GM23338 (cell line): ENCODE measurements at places on chromosomes 2 and 18.

DNA sequence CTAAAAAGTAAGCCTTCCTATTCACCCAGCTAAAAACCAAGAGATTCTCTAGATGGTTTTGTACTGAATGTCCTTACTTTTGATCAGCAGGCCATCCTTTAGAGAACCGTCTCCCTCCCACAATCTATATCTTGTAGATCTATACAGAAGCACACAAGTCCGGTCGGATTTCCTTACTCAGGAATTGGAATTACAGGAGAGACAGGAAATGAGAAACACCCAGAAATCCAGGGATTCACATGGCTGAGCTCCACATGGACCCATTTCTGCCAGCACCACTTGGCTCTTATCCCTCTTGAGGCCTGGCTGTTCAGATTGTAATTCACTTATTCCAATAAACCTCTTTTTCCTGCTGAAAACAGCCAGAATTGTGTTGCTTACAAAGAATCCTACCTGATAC lies 4.5 kb downstream of the OLA1 start:
- DNase-seq, result no peak

GRCh38 chr2:149472413-149472812 lies 115.2 kb downstream of the MMADHC start:
- no peak for DNase-seq

- DNase-seq, result peak; percentile 55
Observed at GRCh38 chr2:162768656-162769055, 69.9 kb downstream of the KCNH7 start.

GRCh38 chr2:169046440-169047151 lies 15.5 kb upstream of the ABCB11 start:
- no peak for DNase-seq

- no peak for DNase-seq
Observed at GRCh38 chr2:239294571-239295054, 106.2 kb downstream of the HDAC4 start.

DNA sequence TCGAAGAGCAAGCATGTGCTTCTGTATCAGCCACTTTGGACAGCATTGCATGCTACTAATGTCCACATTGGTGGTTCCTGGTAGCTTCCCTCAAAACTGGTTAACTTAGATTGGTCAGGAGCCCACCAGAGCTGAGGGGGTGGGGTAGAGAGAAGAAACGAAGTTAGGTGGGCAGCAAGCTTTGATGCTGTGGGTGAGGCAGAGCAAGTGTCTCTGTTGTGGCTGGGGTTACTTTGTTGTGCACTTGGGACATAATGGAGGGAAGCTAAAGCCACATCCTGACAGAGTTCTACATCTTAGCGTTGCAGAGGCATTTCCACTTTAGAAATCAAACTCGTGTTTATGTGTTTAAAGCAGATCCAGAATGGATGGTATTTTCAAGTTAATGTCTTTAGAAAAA lies 82.7 kb downstream of the FAM168B start:
- DNase-seq, result no peak

DNA sequence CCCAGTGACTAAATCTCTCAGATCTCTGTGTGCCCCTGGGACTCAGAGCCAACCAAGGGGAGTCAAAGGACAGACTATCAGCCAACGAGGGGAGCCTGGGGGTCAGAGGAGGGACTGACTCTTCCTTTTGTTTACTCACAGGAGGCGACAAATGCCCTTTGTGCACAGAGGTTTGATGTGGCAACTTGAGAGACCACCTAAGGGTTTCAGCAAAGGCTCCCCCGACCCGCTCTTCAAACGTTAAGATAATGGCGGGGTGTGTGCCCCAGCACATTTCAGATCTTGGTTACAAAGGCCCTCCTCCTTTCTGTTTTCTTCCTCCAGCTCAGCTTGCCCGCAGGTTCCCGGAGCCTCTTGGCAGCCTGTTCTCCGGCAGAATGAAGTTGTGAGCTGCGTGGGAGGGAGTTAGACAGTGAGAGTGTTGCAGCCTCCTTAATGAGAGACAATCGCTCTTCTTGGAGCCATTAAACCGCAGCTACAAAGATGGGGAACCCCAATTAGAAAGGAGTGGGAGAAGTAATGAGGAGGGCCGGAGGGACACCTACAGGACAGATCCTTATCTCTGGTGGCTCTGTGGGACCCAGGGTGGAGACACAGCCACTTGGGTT lies 76.2 kb downstream of the KIAA2012 start:
- DNase-seq, result peak; percentile 58

DNA sequence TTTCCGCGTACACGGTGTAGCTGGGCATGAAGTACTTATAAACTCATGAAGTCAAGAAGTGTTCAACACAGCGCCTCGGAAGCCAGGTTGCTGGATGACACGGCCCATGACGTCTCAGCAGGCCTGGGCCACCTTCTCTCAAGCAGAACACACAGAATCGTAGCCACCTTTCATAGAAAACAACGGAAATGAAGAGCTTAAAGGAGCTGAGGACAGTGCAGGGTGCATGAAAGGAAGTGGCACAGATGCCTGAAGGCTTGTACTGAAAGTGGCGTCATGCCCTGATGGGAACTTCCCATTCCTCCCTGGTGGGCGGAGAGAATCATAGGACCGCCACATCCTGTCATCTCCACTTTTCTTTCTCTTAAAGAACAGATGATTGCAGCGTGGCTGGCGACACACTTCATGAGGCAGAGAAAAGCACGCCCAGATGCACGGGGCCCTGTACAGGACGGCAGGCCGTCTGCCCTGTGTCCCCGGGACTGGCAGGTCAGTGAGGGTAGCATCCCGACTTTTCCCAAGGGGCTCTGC lies 31.1 kb downstream of the HDAC4 start:
- DNase-seq, result no peak

DNA sequence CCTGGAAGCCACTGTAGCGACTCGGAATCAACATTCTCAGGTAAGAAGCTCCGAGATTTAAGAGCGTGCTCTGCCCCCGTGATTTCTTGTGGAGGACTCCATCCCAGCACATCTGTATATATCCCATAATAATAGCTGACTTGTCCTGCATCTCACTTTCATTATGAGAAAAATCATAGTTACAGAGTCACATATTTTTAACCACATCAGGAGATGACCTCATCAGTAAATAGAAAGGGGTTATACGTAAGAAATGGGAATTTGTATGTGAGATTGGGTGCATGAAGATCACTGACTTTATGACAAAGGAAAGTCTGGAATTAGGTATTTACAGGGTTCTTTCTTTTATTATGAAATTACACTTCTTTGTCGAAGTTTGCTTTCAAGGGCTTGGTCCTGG lies 16.4 kb upstream of the TMEM18 start:
- DNase-seq, result no peak

DNA sequence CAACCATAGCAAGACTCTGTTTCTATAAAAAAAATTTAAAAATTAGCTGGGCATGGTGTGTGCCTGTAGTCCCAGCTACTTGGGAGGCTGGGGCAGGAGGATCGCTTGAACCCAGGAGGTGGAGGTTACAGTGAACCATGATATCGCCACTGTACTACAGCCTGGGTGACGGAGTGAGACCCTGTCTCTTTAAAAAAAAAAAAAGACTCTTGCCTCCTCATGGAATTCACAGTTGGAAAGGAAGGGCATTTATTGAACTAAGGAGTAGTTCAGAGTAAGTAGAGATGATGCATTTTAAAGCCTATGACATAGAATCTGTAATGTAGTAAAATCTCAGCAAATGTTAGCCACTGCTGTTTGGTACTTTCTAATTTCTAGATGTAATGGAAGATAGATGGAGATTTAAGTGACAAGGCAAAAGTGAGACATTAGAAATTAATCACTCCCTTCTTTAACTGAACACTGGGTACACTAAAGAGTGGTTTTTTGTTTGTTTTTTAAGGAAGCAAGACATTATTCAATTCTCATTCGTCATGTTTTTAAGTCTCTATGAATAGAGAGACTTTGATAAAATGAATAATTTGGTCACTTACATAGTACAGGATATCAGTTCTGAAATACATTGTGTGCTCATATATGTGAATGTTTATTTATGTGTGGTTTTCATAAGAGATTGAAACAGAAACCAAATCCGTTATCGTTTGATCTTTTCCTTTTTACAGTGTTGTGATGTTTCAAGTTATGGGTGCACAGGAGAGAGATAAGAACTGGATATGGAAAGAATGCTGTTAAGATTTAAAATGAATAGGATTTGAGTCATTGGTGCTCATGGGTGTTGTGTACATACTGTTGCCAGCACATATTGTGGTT lies 186.1 kb upstream of the STON1 start:
- DNase-seq, result no peak

DNA sequence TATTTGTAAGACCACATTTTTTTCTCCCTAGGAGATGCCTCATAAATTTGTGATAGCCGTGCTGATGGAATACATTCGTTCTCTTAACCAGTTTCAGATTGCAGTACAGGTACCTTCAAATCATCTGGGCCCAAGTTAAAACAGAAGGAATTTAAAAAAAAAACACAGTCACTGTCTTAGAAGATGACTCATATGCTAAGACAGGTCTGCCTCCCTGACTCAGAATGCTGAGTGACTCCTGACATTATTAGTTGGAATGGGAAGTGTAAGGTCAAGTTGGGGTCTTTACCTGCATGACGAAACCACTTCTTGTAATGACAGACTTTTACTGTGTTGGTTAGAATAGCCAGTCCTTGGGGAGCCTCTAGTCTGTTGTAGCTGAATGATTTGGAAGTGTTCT lies 26.3 kb downstream of the RMC1 start:
- no peak for DNase-seq

DNA sequence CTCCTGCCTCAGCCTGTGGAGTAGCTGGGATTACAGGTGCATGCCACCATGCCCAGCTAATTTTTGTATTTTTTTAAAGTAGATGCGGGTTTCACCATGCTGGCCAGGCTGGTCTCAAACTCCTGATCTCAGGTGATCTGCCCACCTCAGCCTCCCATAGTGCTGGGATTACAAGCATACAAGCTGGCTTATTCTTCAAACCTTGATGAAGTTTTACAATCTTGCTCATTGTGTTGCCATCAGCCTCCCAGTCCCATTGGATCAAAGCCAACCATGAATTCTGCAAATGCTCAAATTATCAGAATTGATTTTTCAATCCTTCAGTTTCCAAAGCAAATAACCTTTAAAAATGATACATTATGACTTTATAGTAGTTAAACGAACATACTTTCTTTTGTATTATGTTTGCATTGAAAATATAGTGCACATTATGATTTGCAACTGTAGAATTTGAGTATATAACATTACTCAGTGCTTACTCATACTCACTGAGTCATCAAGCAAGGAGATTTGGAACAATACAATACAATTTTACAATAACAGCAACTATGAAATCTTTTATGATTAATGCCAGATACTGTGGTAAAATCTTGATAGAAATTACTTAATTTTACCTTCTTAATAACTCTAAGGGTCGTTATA lies 1491.9 kb upstream of the CELF4 start:
- no peak for DNase-seq

- peak; percentile 56 for DNase-seq
Observed at GRCh38 chr2:209864716-209865295, 93.2 kb downstream of the UNC80 start.

GRCh38 chr2:110852541-110853263 lies 120.3 kb downstream of the ACOXL start:
- DNase-seq, result no peak

- DNase-seq, result no peak
Observed at GRCh38 chr2:3466482-3466863, 52.9 kb downstream of the ADI1 start.

- no peak for DNase-seq
Observed at GRCh38 chr2:231422056-231422455, 26.5 kb downstream of the B3GNT7 start.

DNA sequence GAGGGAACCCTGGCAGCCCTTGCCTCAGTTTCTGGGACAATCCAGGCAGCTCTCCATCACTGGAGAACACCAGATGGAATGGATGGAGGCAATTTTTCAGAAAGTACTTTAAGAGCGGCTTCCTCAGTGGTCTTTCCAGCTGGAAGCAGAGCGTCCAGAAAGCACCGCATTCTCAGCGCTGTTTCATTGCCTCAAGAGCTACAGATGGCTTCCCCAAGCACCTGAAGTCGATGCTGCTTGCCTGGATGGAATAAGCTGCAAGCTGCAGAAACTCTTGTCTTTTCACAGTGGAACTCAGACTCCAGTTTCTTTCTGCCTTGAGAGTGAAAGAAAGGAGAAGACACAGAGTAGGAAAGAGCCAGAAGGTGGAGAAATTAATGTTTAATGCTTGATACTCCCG lies 766.9 kb downstream of the TDRD15 start:
- DNase-seq, result no peak

GRCh38 chr2:118279005-118279404 lies 190.7 kb downstream of the INSIG2 start:
- DNase-seq, result no peak

DNA sequence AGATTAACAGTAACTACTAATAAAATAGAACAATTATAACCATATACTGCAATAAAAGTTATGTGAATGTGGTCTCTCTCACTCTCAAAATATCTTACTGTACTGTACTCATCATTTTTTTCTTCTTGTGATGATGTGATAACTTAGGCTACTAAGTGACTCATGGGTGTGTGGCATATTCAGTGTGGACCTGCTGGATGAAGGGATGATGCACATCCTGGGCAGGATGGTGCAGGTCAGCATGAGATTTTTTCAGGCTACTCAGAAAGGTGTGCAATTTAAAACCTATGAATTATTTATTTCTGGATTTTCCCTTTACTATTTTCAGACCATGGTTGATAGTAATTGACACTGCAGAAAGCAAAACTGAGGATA lies 90.7 kb downstream of the NCKAP5 start:
- no peak for DNase-seq

DNA sequence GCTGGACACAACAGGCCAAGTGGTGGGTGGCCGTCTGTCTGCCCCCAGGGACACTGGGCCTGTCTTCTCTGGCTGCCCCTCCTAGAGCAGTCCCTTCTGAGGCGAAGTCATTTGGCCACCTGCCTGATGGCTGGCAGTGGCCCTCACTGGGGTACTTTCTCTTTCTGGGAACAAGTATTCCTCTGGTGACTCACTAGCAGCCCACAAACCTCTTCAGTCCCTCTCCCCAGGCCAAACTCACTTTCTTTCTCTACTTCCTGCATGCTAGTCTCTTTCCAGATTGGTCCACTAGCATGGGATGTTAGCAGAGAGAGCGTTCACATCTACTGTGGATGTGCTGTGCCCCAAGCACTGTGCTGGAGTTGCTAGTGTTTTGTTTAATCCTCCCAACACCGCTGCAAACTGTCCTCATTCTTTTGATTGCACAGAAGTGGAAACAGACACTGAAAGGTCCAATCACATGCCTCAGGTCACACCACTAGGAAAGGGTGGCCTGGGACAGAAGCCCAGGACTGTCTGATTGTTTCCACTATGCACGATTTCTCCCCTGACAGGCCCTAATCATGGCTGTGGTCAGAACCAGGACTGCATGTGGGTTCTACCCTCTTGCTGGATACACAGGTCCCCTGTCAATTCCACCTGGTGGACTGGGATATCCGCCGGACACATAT lies 5.2 kb downstream of the DYSF start:
- no peak for DNase-seq

- peak; percentile 4 for DNase-seq
Observed at GRCh38 chr2:229445019-229445418, 173.9 kb upstream of the PID1 start.

DNA sequence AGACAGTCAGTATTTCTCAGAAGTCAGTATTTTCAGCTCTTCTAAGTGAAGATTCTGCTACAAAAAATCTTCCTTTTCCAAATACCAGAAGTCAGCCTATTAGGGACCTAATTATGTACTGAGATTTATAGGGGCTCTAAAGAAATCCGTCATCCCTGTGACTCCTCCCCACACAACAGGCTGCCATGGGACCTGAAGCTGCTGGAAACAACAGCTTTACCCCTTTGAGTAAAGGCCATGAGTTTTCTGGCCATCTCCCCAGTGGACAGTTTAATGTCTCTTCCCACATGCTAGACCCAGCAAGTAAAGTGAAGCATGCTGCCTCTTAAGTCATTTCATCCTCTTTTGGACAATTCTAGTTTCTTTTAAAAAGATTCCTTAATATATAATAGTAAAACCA lies 255.7 kb upstream of the ACVR2A start:
- DNase-seq, result no peak
